Central memory CD4-positive, alpha-beta T cell (primary cell): ENCODE measurements at places on chromosomes 7 and 10.
A peak's percentile ranks its signal among the peaks of the same experiment; 100 is the strongest.

DNA sequence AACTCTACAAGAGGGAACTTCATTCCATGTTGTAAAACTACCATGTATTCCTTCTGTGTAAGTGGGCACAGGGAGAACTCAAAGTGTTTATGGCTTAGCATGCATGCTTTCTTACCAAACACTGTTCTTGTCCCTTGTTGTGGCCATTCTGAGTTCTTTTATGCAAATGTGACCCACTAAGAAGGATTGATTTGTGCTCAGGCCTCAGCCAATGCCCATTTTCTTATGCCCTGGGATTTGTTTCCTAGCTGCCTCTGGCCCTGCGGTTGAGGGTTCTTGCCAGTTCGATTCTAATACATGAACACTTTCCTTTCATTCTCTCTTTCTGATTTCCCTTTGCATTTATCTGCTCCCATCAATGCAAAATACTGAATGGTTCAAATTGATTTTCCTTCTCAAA, 316.7 kb downstream of the NRG3 start:
- DNase-seq, result no peak

DNA sequence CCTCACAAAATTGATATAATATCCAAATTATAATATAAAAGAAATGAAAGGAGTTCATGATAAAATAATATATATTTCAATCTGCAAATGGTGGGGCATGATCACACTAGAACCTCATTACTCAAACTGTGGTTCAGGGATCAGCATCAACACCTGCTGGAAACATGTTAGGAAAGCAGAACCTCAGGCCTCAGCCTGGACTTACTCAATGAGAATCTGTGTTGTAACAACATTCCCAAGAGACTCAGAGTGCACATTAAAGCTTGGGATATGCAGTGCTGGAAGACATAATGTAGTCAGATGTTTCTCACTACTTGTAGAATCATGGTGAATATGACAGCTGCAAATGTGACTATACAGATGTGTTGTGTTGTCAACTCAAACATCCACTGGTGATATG, 81.7 kb upstream of the ITPRID1 start:
- no peak for DNase-seq

GRCh38 chr10:124686707-124687376, 57.3 kb downstream of the FAM53B start:
- DNase-seq, result no peak

- no peak for DNase-seq
These were observed 540.0 kb downstream of the ETV1 start for GRCh38 chr7:13449460-13449859.

DNA sequence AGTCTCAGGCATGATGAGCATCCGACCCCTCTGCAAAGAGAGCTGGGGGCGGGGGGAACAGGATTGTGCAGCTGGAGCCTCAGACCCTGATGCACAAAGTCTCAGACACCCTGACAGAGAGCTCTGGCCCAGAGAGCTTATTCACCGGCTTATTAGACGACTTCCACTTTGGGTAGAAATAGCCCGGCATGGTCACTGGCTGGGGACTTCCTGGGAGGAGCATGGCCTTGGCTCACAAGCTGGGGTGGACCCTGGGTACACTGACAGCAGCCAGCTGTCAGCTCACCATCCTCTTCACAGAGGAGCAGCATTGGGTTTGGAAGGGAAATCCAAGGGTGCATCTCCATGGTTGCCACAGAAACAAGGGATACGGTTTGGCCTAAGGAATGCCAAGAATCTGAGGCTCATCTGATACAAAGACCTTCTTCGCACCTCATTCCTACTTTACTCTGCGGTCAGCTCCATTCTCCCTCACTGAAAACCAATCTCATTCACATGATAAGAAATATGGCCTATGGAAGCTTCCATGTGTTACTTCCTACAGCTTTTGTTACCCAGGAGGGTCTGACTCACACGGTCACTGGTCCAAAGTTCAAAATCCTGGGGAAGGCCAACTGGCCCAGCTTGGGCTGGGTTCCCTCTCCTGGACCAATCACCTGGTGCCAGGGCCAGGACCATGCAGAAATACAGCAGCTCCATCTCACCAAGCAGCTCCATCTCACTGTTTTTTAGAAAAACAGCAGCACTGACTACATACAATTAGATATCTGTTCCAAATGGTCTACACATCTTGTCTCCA, 25.1 kb downstream of the ZNF467 start:
- no peak for DNase-seq

DNA sequence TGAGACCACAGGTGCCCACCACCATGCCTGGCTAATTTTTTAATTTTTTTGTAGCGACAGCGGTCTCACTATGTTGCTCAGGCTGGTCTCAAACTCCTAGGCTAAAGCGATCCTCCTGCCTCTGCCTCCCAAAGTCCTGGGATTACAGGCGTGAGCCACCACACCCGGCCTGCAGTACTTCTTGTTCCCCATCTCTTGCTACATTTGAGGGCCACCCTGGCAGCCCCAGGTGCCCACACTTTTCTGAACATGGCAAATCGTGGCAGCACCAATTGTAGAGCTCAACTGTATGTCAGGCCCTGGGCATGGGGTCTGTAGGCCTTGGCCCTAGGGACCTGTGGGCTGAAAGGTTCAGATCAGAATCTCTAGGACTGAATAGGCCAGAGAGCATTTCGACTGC, 25.1 kb upstream of the LIMK1 start:
- no peak for DNase-seq

DNA sequence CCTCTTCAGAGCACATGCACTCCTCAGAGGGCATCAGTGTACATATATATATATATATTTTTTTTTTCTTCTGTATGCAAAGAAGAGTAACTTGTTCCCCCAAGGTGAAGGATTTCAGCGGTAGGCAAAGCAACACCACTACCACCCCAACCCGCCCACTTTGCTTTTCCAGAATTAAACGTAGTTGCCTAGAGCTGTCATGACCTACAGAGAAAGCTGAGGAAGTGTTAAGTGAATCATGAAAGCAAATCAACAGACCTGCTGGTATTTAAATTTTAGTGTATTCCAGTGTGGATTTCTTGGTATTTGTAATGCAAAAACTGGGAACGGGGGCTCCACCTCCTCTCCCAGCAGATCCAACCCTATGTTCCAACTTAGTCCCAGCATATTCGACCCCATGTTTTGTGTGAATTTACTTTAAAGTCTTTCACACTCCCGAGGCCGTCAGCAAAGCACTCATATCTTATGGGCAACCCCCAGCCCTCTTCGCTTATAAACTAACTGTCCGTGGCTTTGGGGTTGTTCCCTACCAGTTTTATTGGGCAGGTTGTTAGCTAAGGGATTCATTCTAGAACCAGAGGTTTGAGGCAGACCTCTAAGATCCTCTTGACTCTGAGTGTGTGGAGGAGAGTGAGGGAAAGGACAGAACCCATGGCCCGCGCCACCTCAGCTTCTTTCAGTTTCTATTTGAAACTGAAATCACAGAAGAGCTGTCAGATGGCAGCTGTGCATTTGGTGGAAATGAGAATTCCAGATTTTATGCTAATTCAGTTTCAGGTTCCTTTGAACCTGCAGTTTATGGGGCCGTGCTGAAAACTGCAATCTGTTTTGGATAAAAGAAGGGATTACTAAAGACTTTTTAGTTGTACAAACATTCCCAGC, 450.2 kb upstream of the GALNT17 start:
- peak; percentile 27 for DNase-seq

DNA sequence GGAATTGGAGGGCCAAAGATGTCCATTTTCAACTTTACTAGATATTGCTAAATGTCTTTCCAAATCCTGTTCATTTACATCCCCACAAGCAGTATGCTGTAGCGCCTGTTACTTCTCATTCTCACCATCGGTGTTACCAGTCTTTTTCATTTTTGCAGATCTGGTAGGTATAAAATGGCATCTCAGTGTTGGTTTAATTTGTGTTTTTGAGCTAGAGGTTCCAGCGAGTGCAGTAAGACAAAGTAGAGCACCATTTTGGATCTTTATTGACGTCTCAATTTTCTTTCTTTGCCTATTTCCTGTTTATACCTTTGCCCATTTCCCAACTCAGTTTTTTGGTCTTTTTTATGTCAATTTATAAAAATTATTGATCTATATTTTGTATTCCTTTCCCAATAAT, 55.6 kb downstream of the NRF1 start:
- no peak for DNase-seq

- no peak for DNase-seq
These were observed 106.8 kb downstream of the ZMYND11 start for GRCh38 chr10:241966-242643.

DNA sequence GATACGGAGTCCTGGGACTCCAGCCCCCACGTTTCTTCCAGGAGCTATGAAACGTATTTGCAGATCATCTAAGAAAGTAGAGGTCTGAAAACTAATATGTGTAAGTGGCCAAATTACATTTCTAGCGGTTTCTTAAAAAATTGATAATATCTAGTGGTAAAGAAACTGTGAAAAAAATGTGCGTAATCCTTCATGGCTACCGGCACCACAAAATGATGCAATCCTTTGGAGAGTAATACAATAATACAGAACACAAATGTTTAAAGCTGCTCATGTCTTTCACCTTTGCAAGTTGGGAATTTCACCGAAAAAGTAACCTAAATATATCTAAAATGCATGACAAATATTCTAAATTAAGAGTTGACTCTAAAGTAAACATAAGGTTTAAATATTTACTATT, 742.1 kb downstream of the GRID1 start:
- DNase-seq, result no peak

- DNase-seq, result no peak
These were observed 444 bp downstream of the NKX1-2 start for GRCh38 chr10:124449170-124450011.

DNA sequence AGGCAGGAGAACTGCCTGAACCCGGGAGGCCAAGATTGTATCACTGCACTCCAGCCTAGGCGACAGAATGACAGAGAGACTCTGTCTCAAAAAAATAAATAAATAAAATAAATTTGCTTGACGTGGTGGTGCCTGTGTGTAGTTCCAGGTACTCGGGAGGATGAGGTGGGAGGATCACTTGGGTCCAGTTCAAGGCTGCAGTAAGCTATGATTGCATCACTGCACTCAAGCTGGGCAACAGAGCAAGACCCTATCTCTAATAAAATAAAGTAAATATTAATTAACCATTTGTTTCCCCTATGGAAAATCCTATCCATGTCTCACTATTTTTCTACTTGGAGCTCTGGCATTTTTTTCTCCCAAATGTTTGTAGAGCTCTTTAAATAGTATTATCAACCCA, 36.3 kb downstream of the LRRC20 start:
- no peak for DNase-seq

DNA sequence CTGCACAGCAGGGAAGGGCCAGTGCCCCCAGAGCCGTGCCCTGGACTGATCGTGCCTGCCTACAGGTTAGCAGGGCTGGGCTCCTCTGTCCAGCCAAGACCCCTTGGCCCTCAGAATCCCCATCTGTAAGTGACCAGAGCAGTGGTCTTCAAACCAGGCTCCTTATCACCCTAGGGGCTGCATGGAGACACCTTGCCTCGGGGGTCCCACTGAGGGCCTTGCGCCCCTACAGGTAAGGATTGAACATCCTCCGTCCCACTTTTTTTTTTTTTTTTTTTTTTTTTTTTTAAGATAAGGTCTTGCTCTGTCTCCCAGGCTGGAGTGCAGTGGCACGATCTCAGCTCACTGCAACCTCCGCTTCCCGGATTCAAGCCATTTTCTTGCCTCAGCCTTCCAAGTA, 32.6 kb upstream of the RADIL start:
- no peak for DNase-seq

DNA sequence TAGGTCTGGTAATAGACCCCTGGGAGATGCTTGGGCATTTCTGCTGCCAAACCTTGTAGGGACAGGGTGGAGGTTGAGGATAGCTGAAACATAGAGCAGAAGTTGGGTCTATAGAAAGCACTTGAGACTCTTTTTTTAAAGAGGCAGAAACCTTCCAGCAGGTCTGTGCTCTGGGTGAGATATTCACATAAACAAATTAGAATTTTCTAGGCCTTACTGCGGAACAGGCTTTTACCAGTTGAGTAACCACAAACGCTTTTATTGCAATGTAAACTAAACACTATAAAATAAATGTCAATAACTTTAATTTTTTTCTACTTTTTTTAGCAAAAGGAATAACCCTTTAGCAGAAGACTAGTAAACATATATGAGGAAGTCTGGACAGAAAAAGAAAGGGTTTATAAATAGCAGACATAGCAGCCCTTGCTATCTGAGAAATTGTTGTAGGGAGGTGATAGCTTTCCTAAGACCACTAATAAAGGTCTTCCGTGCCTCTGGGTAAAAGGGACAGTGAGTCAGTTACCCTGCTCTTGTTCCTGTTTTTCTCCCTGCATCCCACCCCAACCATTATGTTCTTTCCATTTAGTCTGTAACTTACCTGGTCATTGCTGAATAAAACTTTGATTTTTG, 38.7 kb downstream of the CACNB2 start:
- DNase-seq, result no peak

GRCh38 chr7:157668884-157669767, 332.3 kb downstream of the DNAJB6 start:
- DNase-seq, result no peak

- DNase-seq, result peak; percentile 50
These were observed 11.5 kb upstream of the DLD start for GRCh38 chr7:107879400-107880035.

DNA sequence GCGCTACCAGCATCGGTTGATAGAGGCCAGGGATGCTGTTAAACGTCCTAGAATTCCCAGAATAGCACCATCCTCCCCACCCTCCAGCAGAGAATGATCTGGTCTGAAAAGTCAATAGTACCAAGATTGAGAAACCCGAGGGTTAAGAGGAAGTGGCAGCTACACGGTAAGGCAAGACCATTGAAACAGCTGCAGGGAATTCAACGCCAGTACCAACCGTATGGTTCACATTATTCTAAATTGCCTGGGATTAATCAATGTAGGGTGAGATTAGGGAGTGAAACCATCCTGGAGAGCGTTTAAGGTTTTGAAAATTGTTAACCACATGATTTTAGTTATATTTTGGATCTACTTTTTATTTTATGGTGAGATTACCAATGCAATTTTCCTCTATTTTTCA, 352.2 kb downstream of the PRPF18 start:
- DNase-seq, result no peak

- no peak for DNase-seq
These were observed 976.3 kb upstream of the LRRTM3 start for GRCh38 chr10:65949526-65949925.

GRCh38 chr10:92126100-92126650, 164.7 kb downstream of the CPEB3 start:
- no peak for DNase-seq

GRCh38 chr10:52064084-52064845, 249.8 kb upstream of the DKK1 start:
- no peak for DNase-seq

- DNase-seq, result no peak
These were observed 350.6 kb downstream of the TFEC start for GRCh38 chr7:115679976-115680375.

- no peak for DNase-seq
These were observed 85.3 kb upstream of the MGMT start for GRCh38 chr10:129381741-129382140.

GRCh38 chr10:88388324-88388723, 194.8 kb downstream of the RNLS start:
- no peak for DNase-seq

GRCh38 chr7:158999496-158999895, 143.1 kb downstream of the DYNC2I1 start:
- DNase-seq, result no peak

DNA sequence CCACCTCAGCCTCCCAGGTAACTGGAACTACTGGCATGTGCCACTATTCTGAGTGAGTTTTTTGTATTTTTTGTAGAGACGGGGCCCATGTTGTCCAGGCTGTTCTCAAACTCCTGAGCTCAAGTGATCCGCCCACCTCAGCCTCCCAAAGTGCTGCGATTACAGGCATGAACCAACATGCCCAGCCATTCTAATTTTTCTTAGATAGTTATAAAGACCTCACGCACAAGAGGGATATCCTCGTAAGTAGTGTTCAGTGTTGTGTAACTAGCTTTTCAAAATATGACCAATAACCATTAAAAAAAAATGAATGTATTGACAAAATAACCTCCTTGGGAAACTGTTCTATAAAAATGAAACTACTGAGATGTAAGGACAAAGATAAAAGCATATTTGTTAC, 90.5 kb upstream of the FERD3L start:
- DNase-seq, result no peak
